MG63 (cell line): ENCODE measurements at places on chromosomes 16 and 17. TPM values are rescaled to one million over a fixed set of nuclear protein-coding genes. Genes with fewer than 3 reads are reported as not detected.

DNA sequence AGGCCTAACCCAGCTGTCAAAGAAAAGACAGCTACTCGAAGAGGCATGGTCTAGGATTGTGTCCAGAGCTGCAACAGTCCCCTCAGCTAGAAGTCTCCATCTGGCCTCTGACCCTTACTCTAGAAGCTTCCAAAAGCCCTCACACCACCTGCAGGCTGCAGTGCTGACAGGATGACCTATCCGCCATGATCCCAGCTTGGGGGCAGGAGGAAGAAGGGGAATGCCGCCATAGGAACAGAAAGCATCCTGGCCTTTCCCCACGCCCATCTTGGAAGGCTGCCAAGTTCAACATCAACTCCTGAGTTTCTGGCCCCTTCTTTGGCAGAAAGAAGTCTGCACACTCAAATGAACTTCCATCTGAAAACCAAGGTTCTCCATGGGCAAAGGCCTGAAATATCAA, 3.1 kb upstream of the KRT36 start:
- DNase-seq, result peak; percentile 41

Gene CPNE7
- total RNA-seq, result 9.1 and 9.6 TPM in 2 replicates

Gene PROCA1
- 0.79 TPM in 1 of 2 replicates, not detected in the other for total RNA-seq

DNA sequence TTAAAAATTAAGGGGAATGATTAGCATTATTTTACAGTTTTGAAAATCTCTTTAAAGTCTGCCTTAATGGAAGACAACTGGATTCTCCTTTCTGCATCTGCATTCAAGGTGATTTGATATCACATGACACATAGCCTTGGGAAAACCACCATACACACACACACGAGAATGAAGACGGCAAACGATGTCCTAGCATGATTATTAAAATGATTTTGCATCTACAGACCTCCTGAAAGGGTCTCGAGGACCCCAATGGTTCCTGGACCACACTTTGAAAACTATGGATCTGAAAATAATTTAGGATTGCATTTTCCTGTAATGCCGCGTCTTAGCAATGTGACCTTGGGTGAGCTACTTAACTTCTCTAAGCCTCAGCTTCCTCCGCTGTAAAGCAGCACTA, 11.8 kb upstream of the CHST4 start:
- no peak for DNase-seq

Gene USP43
- 2.7 TPM in 2 replicates for total RNA-seq

DNA sequence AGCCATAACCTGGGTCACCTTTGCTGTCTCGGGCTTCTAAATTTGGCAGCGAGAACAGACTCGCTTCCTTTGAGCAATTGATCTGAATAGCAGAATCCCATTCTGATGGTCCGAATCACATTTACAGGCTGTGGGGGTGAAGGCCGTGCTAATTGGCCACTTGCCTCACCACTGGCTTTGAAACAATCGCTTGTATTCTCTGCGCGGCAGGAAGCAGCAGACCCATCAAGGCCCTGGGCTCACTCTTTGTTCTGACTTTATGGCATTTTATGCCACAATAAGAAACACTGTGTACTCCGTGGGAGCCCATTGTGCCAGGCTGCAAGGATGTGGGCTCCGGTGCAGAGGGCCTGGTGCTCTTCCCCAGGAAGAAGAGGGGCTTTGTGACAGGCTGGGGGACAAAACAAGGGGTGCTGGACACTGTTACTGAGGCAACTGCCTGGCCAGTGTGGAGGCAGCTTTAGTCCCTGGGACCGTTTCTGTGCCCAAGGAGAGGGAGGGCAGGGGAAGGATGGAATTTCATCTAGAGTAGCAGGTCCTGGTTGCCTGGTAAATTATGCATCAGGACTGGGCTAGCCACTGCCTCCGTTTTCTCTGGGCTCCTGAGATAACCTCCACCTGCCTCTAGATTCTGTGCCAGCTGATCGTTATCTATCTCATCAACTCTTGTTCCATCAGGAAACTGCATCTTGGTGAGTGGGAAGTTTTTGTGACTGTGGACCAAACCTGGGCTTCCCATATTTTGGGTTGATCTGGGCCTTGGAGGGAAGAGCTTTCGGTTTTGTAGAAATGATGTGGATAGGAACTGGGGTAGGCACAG, 78.5 kb downstream of the MRC2 start:
- DNase-seq, result no peak

Gene SLFN5
- total RNA-seq, result 4.0 and 11.0 TPM in 2 replicates

Gene CBFA2T3
- not detected in 2 replicates for total RNA-seq

Gene KIFC3
- total RNA-seq, result 196 and 322 TPM in 2 replicates

DNA sequence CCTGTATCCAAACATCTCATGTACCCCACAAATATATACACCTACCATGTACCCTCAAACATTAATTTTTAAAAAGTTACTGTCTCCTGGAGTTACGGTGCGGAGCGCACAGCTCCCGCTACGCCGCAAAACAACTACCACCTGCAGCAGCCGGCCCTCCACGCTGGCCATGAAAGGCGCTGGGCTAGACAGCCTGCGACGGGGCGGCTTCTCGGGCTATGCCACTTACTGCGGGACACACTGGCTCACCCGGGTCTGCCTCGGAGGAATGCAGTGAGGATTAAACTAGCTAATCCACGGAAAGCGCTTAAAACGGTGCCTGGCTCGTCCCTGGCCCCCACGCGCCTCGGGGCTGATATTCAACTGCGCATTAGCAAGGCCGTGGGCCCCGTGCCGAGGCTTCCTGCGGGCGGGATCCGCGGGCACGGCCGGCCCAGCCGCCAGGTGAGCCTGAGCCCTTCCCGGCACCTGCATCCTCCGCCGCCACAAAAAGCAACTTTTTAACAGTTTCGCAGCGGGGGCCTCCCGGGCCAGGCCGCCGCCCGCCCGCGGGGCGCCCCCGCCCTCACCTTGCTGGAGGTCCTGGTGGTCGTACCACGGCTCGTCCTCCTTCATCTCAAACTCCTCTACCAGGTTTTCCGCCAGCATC, 633 bp downstream of the CDR2 start:
- peak; percentile 57 for DNase-seq

DNA sequence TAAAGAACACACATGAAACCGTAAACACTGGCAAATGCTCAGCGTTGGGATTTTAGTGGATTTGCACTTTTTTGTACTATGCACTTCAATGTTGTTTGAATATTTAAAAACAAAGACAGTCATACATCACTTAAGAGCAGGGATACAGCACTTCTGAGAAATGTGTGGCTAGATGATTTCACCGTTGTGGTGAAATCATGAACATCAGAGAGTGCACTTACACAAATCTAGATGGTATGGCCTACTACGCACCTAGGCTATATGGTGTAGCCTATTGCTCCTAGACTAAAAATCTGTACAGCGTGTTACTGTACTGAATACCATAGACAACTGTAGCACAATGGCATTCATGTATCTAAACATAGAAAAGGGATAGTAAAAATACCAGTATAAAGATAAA, 37.6 kb upstream of the CNEP1R1 start:
- DNase-seq, result no peak

DNA sequence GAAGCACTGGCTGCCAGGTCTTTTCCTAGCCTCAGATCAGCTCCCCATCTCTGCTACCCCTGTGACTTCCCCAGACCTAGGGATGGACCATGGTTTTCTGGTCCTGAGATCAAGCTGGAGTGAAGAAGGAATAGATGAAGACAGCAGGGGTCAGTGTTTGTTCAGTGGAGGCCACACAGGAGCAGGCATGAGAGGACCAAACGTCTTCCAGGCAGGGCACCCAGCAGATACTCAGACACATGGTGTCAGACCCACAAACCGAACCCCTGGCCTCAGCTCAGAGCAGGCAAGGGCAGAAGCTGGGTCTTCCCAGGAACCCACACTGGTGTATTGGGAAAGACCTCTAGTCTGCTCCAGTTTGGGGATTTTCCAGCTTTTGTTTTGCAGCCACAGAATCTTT, 189.7 kb downstream of the IRX5 start:
- peak; percentile 50 for DNase-seq

DNA sequence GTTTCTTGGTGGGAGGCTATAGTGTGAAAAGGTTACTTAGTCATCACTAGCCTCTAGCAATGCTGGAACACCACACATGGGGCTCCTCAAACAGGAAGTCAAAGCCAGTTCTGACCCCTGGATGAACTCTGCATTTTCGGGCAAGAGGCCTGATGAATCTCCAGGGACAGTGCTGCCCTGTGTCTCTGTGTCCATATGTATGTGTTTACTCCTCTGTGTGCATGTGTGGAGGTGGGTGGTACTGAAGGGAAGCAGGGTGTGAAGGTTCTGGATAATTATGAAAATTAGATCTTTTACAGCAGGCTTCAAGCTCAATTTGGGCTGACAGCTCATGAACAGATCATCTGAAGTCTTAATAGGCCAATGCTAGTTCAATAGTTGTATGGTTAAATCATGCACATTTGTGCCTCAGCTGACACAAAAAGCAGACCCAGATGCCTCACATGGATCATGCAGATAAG, 133.6 kb downstream of the SNX11 start:
- DNase-seq, result peak; percentile 92

Gene FA2H
- total RNA-seq, result not detected in 2 replicates

Gene DNAH17
- total RNA-seq, result not detected in 2 replicates

Gene AHSP
- total RNA-seq, result not detected in 2 replicates

Gene BMERB1
- 8.3 and 16.9 TPM in 2 replicates for total RNA-seq

Gene MEIOC
- total RNA-seq, result 0.95 TPM in 1 of 2 replicates, not detected in the other

Gene OTOA
- not detected in 2 replicates for total RNA-seq

- DNase-seq, result no peak
Observed at GRCh38 chr16:85663891-85664321, 24.8 kb downstream of the GINS2 start.

- DNase-seq, result peak; percentile 91
Observed at GRCh38 chr17:38442548-38442947, 14.3 kb downstream of the ARHGAP23 start.

GRCh38 chr17:82899941-82900340, 60.1 kb upstream of the ZNF750 start:
- no peak for DNase-seq

Gene NXPH3
- total RNA-seq, result 0.36 TPM in 1 of 2 replicates, not detected in the other

Gene PRSS8
- not detected in 2 replicates for total RNA-seq

GRCh38 chr16:1028524-1029258, 43.9 kb upstream of the SSTR5 start:
- DNase-seq, result no peak

Gene PRSS22
- not detected in 2 replicates for total RNA-seq

- DNase-seq, result no peak
Observed at GRCh38 chr17:34859652-34860051, 101.6 kb downstream of the CCT6B start.

DNA sequence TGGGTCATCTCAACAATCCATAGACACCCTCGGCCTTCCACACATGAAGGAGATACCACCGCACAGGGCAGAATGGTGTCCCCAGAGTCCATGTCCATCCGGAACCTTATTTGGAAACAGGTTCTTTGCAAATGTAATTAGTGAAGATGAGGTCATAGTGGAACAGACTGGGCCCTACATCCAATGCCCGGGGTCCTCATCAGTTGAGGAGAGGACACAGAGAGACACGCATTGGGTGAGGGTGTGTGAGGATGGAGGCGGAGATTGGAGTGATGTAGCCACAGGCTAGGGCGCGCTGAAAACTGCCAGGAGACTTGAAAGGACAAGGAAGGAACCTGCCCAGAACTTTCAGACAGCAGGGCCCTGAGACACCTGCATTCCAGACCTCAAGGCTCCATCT, 169.4 kb downstream of the ENGASE start:
- no peak for DNase-seq

- DNase-seq, result peak; percentile 38
Observed at GRCh38 chr17:80441133-80441578, 26.2 kb downstream of the ENDOV start.

- DNase-seq, result no peak
Observed at GRCh38 chr17:83103200-83103942, 24.0 kb downstream of the METRNL start.

DNA sequence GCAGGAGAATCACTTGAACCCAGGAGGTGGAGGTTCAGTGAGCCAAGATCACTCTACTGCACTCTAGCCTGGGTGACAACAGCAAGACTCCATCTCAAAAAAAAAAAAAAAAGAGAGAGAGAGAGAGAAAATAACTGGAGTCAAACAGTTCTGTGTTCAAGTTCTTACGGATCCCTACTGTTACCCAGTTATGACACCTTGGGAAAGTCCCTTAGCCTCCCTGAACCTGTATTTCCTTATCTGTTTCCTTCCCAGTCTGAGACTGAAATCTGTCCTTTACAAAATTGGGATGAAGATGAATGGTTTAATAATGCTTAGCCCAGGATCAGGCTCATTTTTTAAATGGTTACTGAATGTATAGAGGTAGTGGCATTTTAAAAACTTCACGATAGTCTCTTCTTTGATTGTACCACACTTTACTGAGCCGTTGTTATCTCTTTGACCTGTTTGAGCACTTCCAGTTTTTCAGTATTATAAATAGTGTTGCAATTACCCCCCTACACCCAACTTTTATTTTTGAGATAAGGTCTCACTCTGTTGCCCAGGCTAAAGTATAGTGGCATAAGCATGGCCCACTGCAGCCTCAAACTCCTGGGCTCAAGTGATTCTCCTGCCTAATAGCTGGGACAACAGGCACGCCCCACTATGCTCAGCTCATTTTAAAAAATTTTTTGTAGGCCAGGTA, 17.1 kb downstream of the ZNF768 start:
- no peak for DNase-seq

DNA sequence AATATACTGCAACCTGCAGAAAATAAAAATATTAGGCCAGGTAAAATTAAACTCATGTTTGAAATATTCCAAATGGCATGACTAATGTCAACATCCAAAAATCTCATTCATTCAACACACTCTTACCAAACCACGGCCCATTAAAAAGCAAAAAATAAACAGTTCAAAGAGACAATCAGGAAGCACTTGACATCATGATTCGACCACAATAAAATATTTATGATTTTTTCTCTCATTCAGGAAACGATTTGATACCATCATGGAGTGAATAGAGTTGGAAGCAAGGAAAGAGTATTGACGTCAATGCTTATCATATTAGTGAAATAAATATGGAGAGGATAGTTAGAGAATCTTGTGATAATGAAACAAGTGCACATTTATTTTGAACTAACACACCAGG, 354.1 kb downstream of the KCNJ2 start:
- no peak for DNase-seq

DNA sequence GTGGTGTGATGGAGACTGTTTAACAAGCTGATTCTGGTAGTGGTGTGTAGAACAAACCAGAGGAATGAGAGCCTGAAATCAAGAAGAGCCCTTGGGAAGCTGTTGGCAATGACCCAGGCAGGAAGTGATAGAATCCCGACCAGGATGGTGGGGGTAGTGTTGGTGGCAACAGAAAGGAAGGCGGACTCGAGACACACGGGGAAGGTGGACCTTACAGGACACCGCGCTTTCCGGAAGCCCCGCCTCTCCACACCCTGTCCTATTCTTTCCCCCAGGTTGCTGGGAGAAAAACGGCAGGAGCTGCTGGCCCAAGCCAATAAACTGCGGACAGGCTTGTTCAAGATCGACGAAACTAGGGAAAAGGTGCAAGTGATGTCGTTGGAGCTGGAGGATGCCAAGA, 30.0 kb upstream of the KDM6B start:
- DNase-seq, result no peak
